ENCODE measurements at places on chromosomes 5 and 9.

DNA sequence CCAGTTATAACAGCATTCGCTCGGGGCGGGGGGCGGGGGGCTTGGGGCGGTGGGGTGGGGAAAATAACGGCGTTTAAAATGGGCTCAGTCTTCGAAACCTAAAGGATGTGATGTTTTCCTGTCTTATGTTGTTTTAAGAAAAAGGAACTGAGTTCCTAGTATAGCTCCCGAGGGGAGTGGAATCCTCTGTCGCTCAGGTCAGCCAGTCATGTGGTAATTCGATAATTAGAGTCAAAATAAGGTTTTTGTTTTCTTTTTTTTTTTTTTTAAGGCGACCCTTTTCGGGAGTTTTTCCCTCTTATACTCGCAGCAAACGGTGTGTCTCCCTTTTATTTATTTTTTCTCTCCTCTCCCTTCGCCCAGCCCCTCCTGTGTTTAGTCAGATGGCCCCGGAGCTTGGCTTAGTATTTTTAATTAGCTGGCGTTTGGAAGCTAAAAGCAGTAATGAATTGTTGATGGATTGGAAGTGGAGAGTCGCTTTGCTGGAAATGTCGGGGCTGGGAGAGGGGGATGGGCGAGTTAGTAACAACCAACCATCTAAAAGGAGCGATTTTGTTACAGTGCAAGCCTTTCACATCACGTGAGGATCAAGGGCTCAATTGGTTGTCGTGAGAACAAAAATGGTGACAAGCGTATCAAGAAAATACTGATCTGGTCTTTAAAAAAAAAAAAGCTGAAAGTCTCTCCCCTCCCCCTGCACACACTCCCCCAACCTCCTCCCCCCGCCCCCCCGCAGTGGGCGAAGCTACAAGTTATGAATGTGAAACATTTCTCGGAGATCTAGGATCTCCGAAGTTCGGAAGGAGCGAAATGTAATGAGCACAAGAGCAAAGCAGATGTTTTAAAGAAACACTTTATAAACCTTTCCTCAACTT, 714 bp upstream of the ZNF608 start:
- H3K36me3 ChIP-seq, result no peaks in the 10 kb centered on the region
- H3K4me3 ChIP-seq, result no peak overlapping the region
- H3K27me3 ChIP-seq, result peaks cover 16% of the 10 kb centered on the region
- H3K4me1 ChIP-seq, result no peaks in the 10 kb centered on the region
- no peak for DNase-seq
- H3K27ac ChIP-seq, result no peak overlapping the region

- no peaks in the 10 kb centered on the region for H3K36me3 ChIP-seq
- H3K27me3 ChIP-seq, result no peaks in the 10 kb centered on the region
- H3K4me1 ChIP-seq, result no peaks in the 10 kb centered on the region
Observed at GRCh38 chr5:9480499-9480898, 65.4 kb downstream of the SEMA5A start.

GRCh38 chr9:1005043-1005667, 28.7 kb downstream of the DMRT3 start:
- no peaks in the 10 kb centered on the region for H3K4me1 ChIP-seq
- H3K27ac ChIP-seq, result no peak overlapping the region
- no peaks in the 10 kb centered on the region for H3K27me3 ChIP-seq
- DNase-seq, result no peak
- no peak overlapping the region for H3K4me3 ChIP-seq

DNA sequence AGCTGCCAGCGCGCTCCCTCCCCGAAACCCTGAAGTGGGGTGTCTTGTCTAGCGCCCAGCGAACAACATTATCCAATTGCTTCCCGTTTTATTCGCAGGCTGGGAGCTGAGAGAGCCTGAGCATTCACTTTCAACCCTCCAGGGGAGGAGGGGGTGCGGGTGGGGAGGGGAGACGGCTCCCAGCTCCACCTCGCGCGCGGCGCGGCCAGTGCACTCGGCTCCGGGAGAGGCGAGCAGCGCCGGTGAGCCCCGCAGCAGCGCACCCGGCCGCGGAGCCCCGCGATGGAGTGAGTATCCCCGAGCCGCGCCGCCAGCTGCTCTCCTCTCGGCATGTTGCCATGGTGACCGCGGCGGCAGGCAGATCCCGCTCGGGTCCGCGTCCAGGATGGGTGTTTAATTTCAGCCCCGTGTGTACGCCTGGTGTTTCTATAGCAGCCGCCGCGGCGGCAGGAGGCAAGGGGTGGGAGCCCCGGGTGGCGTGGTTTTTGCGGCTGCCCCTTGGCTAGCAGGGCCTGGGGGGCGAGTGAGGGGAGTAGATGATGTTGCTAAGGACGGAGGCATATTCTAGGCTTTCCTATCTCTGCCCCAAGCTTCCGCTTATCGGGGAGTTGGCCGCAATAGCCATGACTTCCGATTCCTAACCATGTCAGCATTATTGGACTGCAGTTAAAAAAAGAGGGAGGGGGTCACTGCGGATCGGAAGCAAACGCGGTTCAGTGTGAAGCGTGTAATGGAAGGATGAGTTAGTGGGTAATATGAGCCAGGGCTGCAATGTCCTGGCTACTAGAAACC, 139.2 kb upstream of the PALM2AKAP2 start:
- no peak overlapping the region for H3K4me3 ChIP-seq
- no peaks in the 10 kb centered on the region for H3K27me3 ChIP-seq
- DNase-seq, result no peak
- no peak overlapping the region for H3K27ac ChIP-seq
- no peaks in the 10 kb centered on the region for H3K4me1 ChIP-seq

GRCh38 chr5:159539678-159540077, 209.4 kb upstream of the IL12B start:
- H3K27me3 ChIP-seq, result no peaks in the 10 kb centered on the region
- no peak for DNase-seq
- H3K36me3 ChIP-seq, result no peaks in the 10 kb centered on the region
- no peak overlapping the region for H3K4me3 ChIP-seq

Measured in CD8-positive, alpha-beta memory T cell (primary cell).